Dermis blood vessel endothelial cell (primary cell): ENCODE measurements at places on chromosomes 2 and 18.

DNA sequence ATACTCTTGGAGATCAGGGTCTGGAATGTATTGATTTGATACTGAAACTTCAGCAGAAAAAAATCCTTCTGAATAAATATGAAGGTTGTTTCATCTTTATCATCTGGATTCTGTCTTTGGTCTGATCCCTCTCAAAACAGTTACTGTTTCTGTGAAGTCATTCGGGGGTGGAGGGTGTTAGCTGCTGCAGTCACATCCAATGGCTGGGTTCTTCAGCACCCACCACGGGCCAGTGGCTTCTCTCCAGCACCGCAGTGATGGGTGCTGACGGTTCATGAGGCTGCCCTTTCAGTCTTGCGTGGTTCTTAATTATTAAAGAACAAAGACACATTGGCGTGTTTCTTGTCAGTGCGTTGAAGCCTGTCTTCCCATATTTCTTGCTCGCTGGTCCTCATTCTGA is 148.0 kb downstream of the LDLRAD4 start:
- DNase-seq: no peak

DNA sequence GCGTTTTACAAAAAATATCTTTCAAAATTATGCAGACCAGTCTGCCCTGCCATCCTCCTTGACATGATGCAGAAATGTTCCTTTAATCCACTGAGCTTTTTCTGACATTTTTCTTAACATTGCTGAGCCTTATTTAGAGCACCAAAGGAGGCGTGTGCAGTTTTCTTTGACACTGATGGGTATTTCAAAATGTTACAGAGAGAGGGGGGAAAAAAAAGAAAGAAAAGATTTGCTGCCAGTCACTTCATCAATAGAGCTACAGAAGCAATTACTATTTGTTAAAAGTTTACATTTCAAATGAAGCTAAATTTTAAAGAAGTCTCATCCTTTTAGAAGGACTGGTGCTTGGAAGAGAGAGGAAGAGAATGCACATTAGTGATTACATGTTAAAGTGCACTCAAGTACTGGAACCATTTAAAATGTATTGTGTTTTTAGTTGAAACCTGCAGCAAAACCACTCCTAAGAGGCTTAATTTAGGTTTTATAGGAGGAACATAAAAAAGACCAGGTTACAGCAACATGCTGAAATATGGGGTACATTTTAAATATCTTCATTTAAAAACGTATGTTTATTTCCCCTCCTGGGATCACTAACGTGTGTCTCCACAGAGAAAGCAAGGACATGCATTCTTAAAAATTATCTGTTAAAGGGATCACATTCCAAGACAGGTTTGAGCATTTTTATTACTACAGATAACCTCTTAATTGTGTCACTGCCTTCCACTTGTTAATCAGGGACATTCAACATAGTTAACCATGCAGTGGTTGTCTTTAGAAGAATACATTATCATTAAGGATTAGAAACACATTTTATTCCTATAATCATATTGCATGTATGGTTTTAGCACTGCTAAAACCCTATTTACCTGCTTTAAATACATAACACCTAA is 258.4 kb downstream of the MEIS1 start:
- DNase-seq: no peak

- peak; percentile 98 for DNase-seq
These were observed 55.2 kb downstream of the METTL4 start for GRCh38 chr18:2515908-2516625.

GRCh38 chr18:54135216-54135615 is 89.3 kb downstream of the MBD2 start:
- DNase-seq: no peak

GRCh38 chr18:66511792-66512191 is 92.1 kb downstream of the CDH19 start:
- DNase-seq: no peak
